GM19239 (cell line): ENCODE measurements at places on chromosomes 11 and 22.

- no peak for DNase-seq
These were observed 97.7 kb upstream of the TOP3B start for GRCh38 chr22:22080270-22080669.

GRCh38 chr11:119615882-119616196 is 113.2 kb downstream of the NECTIN1 start:
- DNase-seq = no peak

DNA sequence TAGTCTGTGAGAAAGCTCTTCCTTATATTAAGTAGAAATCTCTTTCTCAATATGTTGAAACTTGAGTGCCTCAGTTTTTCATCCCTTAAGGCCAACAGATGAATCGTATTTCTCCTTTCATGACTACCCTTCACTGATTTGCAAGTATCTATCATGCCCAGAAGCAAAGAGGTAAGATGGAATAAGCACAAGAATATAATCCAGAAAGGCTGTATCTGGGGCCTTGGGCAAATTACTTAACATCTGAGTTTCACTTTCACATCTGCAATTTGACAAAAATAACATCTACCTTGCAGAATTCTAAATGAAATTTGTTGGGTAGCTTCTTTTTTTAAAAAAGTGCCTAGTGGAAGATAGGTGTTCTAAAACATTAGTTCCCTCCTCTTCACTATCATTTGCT is 552.4 kb upstream of the ANO5 start:
- no peak for DNase-seq

- no peak for DNase-seq
These were observed 28.2 kb downstream of the CAT start for GRCh38 chr11:34466802-34467488.

- DNase-seq = no peak
These were observed 13.7 kb downstream of the SULT4A1 start for GRCh38 chr22:43848366-43849171.

DNA sequence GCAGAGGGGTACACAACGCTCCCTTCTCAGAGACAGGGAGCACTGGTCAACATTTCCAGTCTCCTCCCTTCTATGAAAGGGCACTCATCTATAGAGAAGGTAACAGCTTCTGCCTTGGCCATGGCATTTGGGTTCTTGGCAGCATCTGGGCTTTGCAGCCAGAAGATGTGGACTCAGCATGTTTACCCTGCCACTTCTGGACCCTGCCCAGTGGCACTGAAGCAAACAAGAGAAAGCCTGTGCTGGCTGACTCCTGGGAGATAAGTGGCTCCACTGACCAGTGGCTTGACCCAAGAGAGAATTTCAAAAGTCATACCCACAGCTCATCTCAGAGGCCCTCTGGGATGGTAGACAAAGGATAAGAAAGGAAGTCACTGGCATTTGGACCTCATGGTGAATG is 8.0 kb downstream of the CSNK2A3 start:
- DNase-seq = no peak

GRCh38 chr11:57792870-57793269 is 31.3 kb downstream of the CTNND1 start:
- DNase-seq = no peak

- DNase-seq = peak; percentile 41
These were observed 79.4 kb upstream of the LMO1 start for GRCh38 chr11:8342821-8343681.
